HuH-7 (cell line): ENCODE measurements at places on chromosomes 16 and 17.

GRCh38 chr17:27157898-27158297 is 136.0 kb upstream of the WSB1 start:
- no peak for DNase-seq

- DNase-seq: no peak
These were observed 285.0 kb upstream of the ERCC4 start for GRCh38 chr16:13634959-13635358.

GRCh38 chr17:9244066-9245052 is 223.0 kb downstream of the NTN1 start:
- DNase-seq: no peak

GRCh38 chr17:73725794-73726515 is 81.7 kb upstream of the SDK2 start:
- no peak for DNase-seq

DNA sequence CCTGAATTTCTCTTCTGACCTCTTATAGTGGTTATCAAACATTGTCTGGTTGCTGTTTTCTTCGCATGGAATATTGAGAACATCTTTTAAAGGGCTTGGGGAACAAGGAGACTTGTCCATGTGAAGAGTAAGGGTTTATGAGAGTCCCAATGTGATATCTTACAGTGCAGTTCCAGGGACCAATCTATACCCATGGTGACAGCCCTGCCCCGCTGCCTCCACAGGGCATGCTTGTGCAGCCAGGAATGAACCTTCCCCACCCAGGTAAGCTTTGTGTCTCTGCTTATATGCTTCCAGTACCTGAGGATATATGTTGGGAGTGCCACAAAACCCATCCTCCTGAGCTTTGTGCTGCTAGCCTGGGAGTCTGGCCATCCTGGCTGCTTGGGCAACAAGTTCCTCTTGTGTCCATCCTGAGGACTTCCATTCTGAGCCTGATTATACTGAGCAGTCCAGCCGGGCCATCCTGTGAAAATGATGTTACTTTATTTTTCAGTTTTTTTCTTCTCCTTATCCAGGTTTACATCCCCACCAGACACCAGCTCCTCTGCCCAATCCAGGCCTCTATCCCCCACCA is 9.5 kb upstream of the RAPGEFL1 start:
- DNase-seq: no peak
